ENCODE measurements at places on chromosomes 11 and 22. TPM values are rescaled to one million over a fixed set of nuclear protein-coding genes. Genes with fewer than 3 reads are reported as not detected.

DNA sequence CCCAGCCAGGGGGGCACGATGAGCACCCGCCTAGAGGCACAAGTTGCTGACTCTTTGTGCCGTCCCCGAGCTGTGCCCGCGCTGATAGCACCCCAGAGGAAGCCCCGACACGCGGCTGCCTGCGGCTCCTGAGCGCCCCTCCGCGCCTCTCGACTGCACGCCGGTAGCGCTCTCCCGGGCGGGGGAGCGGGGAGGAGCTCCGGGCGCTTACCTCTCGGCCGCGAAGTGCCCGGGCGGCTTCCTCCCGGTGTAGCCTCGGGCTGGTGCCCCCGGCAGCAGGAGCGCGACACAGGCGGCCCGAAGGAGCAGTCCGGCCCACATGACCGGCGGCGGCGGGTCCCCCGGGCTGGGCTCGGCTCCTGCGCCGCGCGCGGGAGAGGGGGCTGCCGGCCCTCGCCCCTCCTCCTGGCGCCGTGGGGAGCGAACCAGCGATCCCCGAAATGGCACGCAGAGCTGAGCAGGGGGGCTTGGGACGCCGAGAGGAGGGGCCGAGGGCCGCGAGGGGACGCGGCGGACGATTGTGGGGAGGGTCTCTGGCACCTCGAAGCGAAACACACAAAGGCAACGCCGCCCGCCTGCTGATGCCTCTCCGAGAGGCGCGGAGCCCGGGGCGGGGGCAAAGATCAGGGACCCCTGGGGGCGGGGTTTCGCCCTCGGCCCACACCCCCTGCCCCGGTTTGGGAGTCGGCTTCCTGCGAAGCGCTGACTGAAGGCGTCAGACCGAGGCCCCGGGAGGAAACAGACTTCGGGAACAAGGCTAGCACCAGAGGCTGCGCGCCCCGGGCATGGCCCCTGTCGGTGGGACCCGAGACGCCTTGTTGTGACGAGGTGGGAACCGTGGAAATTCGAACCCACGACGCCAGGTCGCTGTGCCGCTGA, at the start of gene VWCE:
Gene VWCE (minus strand): TSS at position 600 of the 879 bp plus-strand sequence. CDS start 279 bp downstream, at position 321.
- DNase-seq: no peak

The HBB gene
- not detected for total RNA-seq

GRCh38 chr11:1100417-1101245, 26.0 kb downstream of the MUC2 start:
- no peak for DNase-seq

GRCh38 chr22:37212174-37212906, at the start of gene SSTR3:
Gene SSTR3 (minus strand): TSS chr22:37212477. CDS start chr22:37207803, 4,674 bp downstream.
- DNase-seq: no peak

DNA sequence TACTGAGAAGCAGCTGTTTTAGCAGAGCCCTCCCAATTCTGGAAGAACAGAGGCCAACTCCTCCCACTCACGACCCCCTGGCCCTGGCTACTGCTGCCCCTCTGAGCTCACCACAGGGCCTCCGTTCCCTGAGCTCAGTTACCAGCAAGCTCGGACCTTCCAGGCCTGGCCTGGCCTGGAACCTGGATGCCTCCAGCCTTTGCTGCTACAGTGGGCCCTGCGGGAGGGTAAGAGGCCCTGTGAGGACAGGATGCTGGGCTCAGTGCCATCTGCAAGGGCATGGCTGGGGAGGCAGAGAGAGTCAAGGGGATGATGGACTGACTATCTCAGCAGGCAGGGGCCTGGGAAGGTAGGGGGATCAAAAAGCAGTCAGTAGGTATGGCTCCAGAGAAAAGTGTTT, 209.9 kb upstream of the NCAM1 start:
- no peak for DNase-seq

The RPL3 gene
- 2,001 TPM for total RNA-seq

DNA sequence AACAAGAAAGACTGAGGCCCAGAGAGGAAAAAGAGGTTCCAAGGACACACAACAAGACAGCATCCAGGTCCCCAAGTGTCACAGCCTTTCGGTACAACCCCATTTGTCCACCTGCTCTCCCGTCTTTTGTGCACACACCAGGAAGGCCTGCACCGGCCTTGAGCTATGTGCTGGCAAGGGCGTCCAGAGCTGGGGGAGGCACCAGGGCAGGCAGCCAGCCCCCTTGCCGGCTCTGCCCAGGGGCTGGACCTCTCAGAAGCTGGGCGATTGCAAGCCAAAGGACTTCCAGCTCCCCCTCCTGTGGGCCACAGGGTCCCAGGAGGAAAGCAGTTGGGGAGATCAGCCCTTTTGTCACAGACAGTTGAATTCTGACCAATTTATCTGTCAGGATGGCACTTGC, 210.5 kb downstream of the MN1 start:
- DNase-seq: no peak

DNA sequence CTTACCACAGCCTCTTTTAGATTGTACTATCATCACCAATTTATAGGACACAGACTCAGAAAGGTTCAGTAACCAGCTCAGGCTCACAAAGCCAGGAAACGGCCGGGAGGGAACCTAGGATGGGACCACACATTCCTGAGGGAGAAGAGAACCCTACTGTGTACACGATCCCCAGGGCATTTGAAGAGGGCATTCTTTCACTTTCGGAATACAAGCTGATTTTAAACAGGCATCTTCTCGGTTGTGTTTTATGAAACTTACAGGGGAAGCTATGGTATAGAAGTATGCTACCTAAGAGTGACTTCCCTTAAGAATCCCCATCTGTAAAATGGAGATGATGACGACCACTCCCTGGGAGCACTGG, 19.0 kb downstream of the SMCO4 start:
- DNase-seq: no peak

DNA sequence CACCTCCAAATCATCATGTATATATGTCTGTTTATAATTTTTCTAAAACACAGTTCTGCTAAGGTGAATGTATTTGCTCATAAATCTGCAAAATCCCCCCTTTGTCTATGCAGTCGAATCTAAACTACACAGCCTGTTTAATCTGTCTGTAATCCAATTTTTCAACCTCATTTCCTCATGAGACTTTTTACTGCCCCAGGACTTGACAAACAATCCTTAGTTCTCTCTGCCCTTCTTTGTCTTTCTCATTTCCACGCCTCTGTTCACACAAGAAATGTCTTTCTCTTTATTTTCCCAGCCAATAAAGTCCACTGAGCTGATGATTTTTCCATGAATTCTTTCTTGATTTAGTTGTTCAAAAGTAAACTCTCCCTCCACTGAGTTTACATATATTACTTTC, 1154.3 kb downstream of the FAM181B start:
- no peak for DNase-seq

DNA sequence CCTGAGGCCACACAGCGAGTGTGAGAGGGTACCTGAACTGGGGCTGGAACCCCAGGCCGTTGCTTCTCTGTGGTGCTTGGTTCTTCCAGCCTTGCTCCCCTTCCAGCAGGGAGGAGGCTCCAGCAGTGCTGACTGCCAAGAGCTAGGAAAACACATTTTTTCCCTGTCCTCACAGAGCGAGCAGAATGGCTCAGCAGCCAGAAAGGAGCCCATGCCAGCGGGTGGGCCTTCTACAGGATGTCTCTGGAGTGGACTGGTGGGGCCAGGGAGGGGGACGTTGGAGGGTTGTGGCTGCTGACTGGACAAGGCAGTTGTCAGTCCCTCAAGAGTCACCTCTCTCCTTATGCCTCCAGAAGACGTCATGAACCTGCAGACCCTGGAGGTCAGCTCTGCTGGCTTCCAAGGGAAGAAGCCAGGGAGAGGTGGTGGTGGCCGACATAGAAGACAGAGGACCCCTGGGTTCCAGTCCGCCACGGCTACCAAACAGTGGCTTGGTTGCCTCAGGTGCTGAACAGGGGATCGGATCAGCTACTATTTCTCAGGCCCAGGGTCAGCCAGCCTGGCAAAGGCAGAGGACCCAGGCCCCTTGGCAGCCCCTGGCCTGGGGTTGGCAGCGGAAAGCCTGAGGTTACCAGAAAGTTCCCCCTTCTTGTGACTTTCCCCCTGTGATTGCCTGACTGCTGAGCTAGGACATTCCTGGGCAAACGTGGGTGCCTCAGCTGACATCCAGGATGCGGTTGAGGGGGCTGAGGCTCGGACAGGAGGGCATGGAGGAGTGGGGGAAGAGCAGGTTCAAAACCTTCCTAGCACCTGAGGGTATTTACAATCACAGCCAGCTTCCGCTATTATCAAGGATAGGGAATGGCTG, 3.7 kb downstream of the MAFF start:
- no peak for DNase-seq

The CARD10 gene
- 60.0 TPM for total RNA-seq

- no peak for DNase-seq
Observed at GRCh38 chr11:130715085-130715876, 201.0 kb downstream of the SNX19 start.

- DNase-seq: no peak
Observed at GRCh38 chr11:23079382-23079813, 219.1 kb upstream of the CCDC179 start.

GRCh38 chr22:24791362-24791761, 14.6 kb upstream of the SGSM1 start:
- DNase-seq: no peak

DNA sequence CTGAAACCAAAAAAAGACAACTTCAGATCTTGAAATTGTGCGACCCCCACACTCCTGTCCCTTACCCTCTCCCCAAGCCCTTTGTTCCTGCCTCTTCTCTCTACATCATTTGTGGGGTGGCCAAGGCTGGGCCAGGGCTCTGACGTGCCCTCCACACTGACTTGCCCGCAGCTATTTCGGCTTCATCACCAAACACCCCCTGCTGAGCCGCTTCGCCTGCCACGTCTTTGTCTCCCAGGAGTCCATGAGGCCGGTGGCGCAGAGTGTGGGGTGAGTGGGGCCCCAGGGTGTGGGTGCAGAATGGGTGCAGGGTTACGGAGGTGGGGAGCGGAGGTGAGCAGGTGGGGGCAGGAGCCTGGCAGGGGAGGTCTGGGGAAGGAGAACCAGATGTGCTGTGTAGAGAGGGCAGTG, 9.5 kb downstream of the MAPK8IP2 start:
- no peak for DNase-seq

The A4GALT gene
- total RNA-seq: 16.2 TPM

DNA sequence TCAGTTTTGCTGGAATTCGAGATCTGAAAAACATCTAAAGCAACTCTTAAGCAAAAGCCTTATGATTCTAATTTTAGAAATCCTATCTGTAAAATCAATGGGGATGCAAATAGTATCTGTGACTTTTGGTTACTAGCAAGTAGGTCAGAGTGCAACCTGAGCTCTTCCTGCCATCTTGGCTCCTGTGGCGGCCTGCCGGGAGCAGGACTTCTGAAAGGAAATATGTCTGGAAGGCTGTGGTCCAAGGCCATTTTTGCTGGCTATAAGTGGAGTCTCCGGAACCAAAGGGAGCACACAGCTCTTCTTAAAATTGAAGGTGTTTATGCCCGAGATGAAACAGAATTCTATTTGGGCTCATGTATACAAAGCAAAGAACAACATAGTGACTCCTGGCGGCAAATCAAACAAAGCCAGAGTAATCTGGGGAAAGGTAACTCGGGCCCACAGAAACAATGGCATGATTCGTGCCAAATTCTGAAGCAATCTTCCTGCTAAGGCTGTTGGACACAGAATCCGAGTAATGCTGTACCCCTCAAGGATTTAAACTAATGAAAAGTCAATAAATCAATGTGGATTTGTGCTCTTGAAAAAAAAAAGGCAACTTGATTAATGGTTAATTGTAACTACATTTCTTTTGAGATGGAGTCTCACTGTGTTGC, 1.7 kb downstream of the SAMM50 start:
- no peak for DNase-seq

- DNase-seq: no peak
Observed at GRCh38 chr11:4066910-4067309, 27.7 kb upstream of the RRM1 start.

- DNase-seq: no peak
Observed at GRCh38 chr11:122358292-122358691, 242.3 kb upstream of the BLID start.

DNA sequence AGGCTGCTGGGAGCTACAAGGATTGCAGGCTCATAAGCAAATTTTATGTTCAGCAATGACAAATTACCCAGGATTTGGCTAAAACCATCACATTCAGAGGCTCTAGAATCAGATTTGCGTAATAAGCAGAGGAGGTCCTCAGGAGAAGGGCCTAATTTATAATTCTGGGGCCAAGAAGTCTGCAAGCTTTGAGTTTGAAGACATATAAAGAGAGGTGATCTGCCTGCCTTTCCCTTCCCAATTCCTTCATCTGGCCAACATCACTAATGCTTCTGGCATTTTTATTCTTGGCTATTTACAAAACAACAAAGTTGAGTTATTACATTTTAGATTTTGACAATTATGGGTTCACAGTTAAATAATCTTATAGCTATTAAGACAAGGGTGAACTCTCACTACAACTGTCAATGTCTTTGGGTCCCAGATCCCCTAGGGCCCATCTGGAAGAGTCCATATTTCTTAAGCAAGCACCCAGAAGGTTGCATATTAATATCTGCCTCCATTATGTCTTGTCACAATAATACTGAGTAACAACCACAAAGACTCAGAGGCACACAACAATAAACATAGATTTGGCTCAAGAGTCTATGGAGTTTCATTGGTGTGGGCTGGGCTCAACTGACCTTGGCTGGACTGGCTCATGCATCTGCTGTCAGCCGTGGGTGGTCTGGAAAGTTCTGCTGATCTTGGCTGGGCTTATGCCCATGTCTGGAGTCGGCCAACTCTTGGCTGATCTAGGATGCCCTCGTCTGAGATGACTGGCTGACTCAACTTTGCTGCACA, 67.2 kb upstream of the CD82 start:
- no peak for DNase-seq

All from epithelial cell of proximal tubule (primary cell).